Esophagus muscularis mucosa (tissue), 4 donors: ENCODE measurements at places on chromosomes 7 and 10. TPM values are rescaled to one million over a fixed set of nuclear protein-coding genes. Genes with fewer than 3 reads are reported as not detected.

- DNase-seq = no peak
- H3K4me3 ChIP-seq = no peak overlapping the region
- H3K4me1 ChIP-seq = peaks cover 5% of the 10 kb centered on the region
- no peak overlapping the region for H3K27ac ChIP-seq
- no peaks in the 10 kb centered on the region for H3K27me3 ChIP-seq
Measured at GRCh38 chr7:43458330-43459018, 124.4 kb upstream of the STK17A start.

HMX3 gene
- not detected for total RNA-seq

- H3K27ac ChIP-seq = no peak overlapping the region
- H3K4me3 ChIP-seq = no peak overlapping the region
- no peaks in the 10 kb centered on the region for H3K27me3 ChIP-seq
- H3K36me3 ChIP-seq = no peaks in the 10 kb centered on the region
- no peaks in the 10 kb centered on the region for H3K4me1 ChIP-seq
Measured at GRCh38 chr10:77231884-77232610, 405.6 kb downstream of the KCNMA1 start.

DNA sequence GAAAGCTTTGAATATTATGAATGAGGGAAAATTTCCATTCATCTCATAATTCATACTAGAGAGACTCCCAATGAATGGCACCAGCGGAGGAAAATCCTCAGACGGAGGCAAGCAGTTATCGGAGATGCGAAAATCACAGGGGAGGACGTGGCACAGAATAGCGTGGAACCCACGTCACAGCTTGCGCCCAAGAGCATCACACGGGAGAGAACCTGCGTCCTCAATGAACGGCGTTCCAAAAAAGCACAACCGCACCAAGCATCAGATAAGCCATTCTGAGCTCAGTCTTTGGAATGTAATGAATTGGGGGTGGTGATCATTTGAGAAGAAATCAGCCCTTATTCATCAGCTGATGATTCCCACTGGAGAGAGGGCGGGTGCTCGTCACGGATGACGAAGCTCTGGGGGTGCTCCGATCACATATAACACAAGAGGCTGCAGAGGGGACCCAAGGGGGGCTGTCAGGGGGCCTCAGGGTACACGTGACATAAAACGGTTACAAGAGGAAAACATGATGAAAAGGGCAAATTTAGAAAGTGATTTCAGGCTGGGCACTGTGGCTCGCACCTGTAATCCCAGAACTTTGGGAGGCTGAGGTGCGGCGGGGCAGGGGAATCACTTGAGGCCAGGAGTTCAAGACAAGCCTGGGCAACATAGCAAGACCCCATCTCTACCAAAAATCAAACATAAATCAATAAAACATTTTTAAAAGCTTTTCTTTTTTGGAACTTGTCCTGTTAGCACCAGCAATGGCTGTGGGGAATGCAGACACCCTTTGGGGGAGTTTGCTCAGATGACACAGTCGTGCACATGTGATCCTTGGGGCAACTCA lies 33.8 kb upstream of the FIS1 start:
- DNase-seq = no peak
- no peaks in the 10 kb centered on the region for H3K27me3 ChIP-seq
- no peaks in the 10 kb centered on the region for H3K36me3 ChIP-seq

COL28A1 gene
- 15.1 TPM for total RNA-seq

- peaks cover 8% of the 10 kb centered on the region for H3K4me1 ChIP-seq
- H3K4me3 ChIP-seq = no peak overlapping the region
- no peak for DNase-seq
- no peak overlapping the region for H3K27ac ChIP-seq
- H3K27me3 ChIP-seq = no peaks in the 10 kb centered on the region
Measured at GRCh38 chr10:84308481-84309304, 19.7 kb upstream of the CCSER2 start.
